ENCODE measurements at places on chromosomes 12 and 14.

GRCh38 chr12:104450700-104451099 is 6.0 kb upstream of the CHST11 start:
- no peak for DNase-seq

GRCh38 chr14:101112351-101113107 is 209.0 kb upstream of the RTL1 start:
- no peak for DNase-seq

DNA sequence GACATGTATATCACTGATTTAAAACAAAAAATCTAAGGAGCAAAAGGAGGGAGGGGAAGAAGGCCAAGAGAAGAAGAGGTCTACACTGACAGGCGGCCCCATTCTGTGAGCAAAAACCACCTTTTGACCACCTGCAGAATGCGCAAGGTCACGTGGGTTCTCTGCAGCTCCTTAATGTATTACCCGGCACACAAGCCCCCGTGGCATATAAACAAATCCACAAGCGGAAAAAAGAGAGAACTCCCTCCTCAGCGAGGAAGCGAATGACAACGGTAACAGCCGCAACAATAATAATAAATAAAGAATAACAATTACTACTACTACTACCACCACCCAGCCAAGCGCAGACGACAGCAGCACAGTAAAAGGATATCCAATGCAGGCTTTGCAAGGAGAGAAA is 1.3 kb downstream of the KSR2 start:
- no peak for DNase-seq

GRCh38 chr14:27077214-27077613 is 479.4 kb upstream of the NOVA1 start:
- no peak for DNase-seq

- DNase-seq = no peak
These were observed 82.8 kb downstream of the BTG1 start for GRCh38 chr12:92062539-92063493.

- no peak for DNase-seq
These were observed 215.4 kb upstream of the RTL1 start for GRCh38 chr14:101118746-101119591.

GRCh38 chr14:75132382-75133086 is 5.7 kb upstream of the NEK9 start:
- no peak for DNase-seq

DNA sequence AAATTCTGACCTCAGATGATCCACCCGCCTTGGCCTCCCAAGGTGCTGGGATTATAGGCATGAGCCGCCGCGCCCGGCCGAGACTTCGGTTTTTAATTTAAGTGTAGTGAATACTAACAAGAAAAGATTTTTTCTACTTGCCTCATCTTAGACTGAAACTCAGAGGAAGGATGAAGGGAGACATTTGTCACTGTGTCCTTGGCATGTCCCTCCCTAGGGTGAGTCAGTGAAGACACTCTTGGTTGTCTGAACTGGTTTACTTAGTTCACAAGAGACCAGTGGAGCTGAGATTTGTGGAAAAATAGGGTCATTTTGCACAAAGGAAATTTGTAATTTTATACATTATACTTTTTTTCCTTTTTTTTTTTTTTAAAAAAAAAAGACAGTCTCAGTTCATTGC is 13.5 kb downstream of the C12orf71 start:
- DNase-seq = no peak

DNA sequence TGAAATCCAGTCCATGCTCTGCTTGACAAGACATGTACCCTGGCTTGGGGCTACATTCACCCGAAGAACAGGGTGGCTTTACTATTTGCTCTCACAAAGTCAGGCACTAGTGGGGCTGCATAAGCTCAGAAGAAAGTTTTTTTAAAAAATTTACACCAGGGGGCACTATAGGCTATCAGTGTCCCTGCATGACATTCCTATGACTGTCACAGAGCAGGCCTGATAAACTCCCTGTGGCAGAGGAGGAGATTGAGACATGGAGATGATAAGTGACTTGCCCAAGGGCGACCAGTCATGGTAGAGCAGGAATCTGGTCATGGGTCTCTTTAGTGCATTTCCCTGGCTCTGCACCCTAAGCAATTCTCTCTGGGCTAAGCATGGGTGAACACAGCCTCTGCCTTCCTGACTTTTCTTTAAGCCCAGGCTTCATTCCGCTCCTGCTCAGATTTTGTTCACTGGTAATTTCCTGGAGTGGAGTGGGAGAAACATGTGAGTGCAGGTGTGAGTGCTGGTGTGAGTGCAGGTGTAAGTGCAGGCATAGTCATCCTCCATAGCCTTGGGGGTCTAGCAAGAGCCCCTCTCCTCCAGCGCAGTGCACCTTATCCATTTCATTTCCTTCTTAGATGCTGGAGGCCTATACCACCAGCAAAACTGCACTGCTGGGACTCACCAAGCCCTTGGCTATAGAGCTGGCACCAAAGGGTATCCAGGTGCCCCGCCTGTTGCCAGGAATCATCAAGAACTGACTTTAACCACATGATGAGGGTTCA is 91.6 kb downstream of the DHRS2 start:
- peak; percentile 25 for DNase-seq

DNA sequence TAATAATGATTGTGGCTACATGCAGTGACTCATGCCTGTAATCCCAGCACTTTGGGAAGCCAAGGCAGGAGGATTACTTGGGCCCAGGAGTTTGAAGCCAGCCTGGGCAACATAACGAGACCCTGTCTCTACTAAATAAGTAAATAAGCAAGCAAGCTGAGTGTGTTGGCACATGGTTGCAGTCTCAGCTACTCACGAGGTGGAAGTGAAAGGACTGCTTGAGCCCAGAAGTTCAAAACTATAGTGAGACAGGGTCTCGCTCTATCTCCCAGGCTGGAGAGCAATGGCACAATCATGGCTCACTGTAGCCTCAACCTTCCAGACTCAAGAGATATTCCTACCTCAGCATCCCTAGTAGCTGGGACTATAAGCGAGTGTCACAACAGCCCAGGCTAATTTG is 64.7 kb downstream of the RPS6KA5 start:
- no peak for DNase-seq

- no peak for DNase-seq
These were observed 3.0 kb upstream of the CLEC2B start for GRCh38 chr12:9872162-9872561.

DNA sequence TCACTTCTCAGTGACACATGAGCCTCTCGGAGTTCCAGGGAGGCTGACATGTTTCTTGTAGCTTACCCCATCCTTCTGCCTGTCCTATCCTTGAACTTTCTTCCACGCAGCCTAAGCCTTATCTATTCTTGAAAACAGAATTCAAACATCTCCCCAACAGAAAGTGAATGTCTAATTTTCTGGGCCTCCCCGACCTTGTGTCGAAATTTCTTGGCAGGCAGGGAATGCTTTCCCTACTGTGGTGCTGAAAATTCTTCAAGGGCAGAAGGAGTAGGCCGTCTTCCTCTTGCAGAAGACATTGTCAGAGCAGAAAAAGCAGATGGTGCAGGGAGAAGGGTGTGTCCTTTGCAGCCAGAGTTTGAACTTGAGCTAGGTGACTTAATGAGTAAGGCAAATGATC is 63.0 kb upstream of the TCL1B start:
- no peak for DNase-seq

DNA sequence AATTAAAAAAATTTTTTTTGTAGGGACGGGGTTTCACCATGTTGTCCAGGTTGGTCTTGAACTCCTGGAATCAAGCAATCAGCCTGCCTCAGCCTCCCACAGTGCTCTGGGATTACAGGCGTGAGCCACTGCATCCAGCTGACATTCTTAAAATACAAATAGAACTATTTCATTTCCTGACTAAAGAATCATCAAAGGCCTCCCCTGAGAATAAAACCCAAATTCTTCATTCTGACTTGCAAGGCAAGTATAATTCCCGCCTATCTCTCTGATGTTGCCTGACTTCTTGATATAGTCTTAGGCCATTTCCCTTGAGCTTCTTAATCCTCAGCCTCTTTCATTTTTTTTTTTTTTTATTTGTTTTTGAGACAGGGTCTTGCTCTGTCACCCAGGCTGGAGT is 4.4 kb upstream of the BICD1 start:
- no peak for DNase-seq

- DNase-seq = peak; percentile 23
These were observed 95.9 kb upstream of the PPP2R5C start for GRCh38 chr14:101665478-101666078.

- no peak for DNase-seq
These were observed 166.5 kb upstream of the RASSF8 start for GRCh38 chr12:25792031-25792430.

DNA sequence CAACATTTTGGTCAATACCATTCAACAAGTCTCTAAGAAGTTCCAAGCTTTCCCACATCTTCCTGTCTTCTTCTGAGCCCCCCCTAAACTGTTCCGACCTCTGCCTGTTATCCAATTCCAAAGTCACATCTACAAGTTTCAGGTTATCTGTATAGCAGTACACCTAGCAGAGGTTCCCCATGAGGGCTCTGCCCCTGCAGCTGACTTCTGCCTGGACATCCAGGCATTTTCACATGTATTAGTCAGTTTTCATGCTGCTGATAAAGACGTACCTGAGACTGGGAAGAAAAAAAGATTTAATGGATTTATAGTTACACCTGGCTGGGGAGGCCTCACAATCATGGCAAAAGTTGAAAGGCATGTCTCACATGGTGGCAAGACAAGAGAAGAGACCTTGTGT is 10.2 kb upstream of the PLA2G1B start:
- DNase-seq = no peak

- DNase-seq = no peak
These were observed 95.3 kb downstream of the BCAT1 start for GRCh38 chr12:24853588-24853987.

- no peak for DNase-seq
These were observed 340.2 kb upstream of the DDHD1 start for GRCh38 chr14:53493320-53493719.

GRCh38 chr12:13340149-13340548 is 143.6 kb downstream of the EMP1 start:
- DNase-seq = no peak

GRCh38 chr12:75705749-75706711 is 194.6 kb upstream of the KRR1 start:
- no peak for DNase-seq

GRCh38 chr12:68510397-68510796 is 100.3 kb upstream of the RAP1B start:
- no peak for DNase-seq

DNA sequence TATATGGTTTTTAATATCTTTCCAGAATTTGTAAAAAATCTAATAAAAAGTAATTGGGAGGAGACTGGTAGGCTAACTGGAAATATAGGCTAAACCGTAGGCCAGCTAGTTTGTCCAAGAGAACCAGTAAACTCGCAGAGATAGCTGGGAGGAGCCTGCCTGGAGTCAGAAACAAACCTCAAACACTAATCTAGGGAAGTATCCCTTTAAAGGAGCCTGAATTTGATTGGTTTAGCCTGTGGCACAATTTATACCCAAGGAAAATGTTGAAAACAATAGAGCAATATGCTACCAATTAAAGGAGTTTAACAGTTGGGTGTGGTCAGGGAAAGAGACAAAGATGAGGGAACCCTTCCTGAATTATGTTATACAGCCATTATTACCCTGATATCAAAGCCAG is 109.6 kb downstream of the EML5 start:
- no peak for DNase-seq

GRCh38 chr14:69408331-69408960 is 10.0 kb downstream of the SLC39A9 start:
- DNase-seq = no peak

- no peak for DNase-seq
These were observed 24.2 kb upstream of the LRRC9 start for GRCh38 chr14:59895721-59896120.

- DNase-seq = peak; percentile 82
These were observed 249.2 kb upstream of the PWP1 start for GRCh38 chr12:107436376-107436775.

- no peak for DNase-seq
These were observed 29.7 kb upstream of the CEBPE start for GRCh38 chr14:23148591-23149249.

GRCh38 chr12:92094751-92095161 is 50.9 kb downstream of the BTG1 start:
- DNase-seq = no peak

- no peak for DNase-seq
These were observed 111.9 kb downstream of the CALM1 start for GRCh38 chr14:90508536-90509254.

DNA sequence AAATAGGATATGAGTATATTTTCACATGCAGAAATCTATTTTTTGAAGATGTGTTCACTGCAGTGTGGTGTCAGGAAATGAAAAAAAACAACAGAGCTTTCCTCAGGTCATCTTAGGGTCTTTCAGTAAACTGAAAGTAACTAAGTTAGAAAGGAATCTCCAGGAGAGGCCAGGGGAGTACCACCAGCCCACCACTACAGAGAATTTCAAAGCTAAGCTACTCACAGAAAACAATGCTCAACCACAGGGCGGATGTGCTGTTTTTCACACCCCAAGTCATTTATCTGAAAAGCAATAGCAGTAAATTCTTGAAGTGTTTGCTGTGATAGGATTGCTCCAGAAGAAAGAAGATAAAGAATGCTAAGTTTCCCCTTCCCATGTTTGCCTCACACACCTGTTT is 79.0 kb downstream of the IFNG start:
- DNase-seq = peak; percentile 56

DNA sequence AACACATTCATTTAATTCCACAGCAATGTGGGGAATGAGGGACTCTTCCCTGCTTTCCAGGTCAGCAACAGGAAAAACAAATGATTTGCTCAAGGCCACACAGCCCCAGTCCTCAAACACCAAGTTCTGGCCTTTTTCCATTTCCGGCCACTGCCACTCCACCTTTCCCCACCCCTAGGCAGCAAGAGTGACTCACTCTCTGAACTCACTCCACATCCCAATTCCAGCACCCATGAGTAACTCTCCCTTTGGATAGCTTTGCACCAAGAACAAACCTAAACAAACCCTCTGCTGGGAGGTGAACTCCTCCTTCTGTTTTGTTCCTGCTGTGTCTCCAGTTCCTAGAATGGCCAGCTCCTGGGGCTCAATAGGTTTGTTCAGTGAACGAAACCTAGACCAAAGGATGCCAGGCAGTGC is 30.4 kb upstream of the PLEKHG6 start:
- DNase-seq = no peak

GRCh38 chr12:96883571-96883970 is 23.5 kb upstream of the NEDD1 start:
- no peak for DNase-seq
